ENCODE measurements at places on chromosomes 12 and 14. TPM values are rescaled to one million over a fixed set of nuclear protein-coding genes. Genes with fewer than 3 reads are reported as not detected.

GRCh38 chr12:119071638-119072231 lies 90.4 kb downstream of the SRRM4 start:
- DNase-seq: no peak

DNA sequence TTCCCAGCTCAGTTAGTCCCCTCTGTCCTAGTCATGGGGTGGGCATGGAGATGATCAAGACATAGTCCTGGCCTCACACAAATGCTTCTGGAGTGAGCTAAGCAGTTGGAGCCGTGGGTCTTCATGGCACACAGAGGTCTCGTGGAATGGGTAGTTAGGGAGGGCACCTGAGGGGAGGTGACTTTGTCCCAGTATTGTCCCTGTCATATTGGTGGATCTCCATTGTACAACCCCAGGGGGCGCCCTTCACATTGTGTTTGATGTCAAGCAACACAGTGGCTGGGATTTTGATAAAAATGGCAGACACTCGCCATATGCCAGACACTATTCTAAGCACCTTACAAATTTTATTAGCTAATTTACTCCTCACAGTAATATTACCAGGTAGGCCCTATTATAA lies 175.4 kb upstream of the LHX5 start:
- DNase-seq: no peak

The ACSM4 gene
- not detected for total RNA-seq

DNA sequence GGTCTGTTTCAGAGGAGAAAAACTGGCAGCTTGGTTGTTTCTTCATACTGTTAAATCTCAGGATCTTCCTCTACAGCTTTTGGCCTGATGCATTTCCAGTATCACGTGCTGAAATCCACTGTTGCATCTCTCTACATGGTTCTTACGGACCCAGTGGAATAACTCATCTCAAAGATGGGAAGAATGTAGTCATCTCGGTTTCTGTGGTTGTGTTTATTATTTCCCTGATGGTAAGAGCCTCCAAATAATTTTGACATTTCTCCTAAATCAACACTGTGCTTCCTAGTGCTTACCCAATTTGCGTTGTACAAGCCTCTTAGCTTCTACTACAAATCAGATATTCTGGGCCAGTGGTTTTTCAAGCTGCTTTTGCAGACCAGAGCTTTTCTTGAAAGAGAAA lies 812.8 kb downstream of the C12orf50 start:
- no peak for DNase-seq

GRCh38 chr12:18221726-18222125 lies 39.6 kb upstream of the PIK3C2G start:
- no peak for DNase-seq

- no peak for DNase-seq
These were observed 101.7 kb downstream of the CIT start for GRCh38 chr12:119775246-119775895.

DNA sequence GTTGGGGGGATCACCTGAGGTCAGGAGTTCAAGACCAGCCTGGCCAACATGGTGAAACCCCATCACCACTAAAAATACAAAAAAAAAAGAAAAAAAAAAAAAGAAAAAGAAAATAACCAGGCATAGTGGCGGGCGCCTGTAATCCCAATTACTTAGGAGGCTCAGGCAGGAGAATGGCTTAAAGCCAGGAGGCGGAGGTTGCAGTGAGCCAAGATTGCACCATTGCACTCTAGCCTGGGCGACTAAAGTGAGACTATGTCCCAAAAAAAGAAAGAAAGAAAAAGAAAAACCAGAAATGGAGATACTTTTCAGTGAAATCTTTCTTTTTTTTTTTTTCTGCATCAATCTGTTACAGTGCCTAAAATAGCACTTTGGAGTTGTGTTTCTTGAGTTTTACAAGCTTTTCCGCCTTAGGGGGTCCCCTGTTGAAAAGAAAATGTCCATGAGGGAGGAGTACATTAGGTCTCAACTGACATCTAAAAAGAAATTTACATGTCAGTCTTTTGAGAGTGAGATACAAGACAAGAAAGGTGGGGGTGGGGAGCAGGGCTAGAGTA lies 82.9 kb upstream of the VASH1 start:
- DNase-seq: no peak

The CELA1 gene
- 2.2 TPM for total RNA-seq

DNA sequence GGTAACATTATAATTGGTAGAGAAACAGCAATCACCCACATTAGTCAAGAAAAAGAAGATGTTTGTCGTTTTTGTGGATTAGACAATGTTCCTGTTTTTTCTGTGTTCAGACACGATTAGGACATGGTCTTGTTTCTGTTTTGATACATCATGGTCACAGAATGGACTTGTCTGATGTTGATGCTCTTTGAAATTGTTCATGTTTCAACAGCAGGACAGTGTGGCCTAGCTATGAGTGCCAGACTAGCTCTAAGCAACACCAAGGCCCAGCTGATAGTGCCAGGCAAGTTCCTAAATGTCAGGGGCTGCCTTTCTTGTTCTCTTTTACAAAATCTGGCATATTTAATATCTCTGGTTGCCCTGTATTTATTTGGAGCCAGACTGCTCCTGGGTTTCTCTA lies 40.9 kb upstream of the TOMM20L start:
- DNase-seq: no peak

DNA sequence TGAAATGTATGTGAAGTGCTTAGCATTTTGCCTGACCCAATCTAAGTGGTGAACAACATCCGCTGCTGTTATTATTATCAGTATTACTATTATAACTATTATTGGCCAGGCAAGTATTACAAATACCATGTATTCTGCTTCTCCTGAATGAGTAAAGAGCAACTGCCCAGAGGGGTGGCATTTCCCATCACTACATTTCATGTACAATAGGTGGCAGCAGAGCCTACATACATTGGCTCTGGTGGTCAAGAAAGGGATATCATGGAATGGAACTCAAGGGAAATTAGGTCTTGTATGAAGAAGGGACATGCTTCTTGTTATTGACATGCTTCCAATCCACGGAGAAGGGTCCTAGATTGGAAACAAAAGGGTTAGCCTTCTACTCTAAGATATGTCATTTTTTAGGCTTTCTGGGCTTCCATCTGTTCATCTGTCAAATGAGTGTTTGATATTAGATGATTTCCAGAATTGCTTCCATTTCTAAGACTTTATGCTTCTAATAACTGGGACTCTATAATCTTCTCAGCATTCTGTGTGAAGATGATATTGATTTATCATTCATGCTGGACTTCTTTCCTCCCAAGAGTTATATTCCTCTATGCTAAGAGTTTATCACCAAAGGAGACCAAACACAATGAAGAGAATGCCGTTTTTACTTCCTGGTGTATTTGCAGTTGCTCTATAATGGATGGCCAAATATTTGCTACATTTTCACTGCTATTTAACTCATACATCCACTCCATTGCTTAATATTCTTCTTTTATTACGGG lies 239.1 kb downstream of the SSPN start:
- DNase-seq: no peak

The OR11H7 gene
- total RNA-seq: not detected

GRCh38 chr14:64891173-64891838 lies 11.6 kb upstream of the SPTB start:
- DNase-seq: no peak

The VASH1 gene
- 4.8 TPM for total RNA-seq

- no peak for DNase-seq
These were observed 208.3 kb upstream of the HMGA2 start for GRCh38 chr12:65616022-65616421.

DNA sequence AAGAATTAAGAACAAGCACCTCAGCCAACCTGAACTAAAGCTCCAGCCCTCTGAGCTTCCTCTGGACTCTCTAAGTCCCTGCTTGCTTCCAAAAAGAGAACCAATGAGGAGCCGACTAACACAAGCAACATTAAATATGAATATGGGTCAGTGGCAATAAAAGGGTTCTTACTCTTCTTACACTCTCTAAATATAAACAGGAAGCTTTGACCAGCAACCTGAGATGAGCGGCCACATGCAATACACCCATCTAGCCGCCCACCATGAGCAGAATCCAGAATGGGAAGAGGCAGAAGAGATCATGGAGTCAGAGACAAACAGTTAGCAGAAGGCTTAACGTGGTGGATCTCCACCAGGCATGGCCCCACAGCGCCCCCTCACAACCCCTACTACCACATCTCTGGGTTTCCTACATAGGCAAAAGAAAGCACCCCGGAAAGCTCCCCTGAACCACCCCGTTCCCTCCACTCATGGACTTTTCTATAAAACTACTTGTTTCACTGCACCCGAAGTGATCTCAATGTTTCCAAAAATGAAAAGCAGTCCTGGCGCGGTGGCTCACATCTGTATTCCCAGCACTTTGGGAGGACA lies 59.4 kb downstream of the TTC7B start:
- no peak for DNase-seq

DNA sequence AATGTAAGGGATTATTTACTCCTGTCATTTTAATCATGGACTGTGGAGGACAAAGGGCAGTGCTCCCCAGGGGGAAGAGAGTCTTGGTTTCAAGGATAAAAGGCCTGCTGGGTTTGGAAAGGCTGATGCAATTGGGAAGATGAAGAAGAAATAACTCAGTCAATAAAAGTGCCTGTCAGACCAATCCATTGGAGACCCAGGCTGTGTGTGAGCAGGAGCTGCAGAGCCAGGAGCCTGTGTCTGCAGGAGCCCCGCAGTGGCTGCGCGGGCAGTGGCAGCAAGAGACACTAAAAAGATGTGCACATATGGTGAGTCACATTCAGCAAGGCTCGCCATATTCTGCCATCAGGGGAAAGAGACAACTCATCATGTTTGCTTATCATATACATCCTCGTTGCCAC lies 90.4 kb downstream of the CRACR2A start:
- no peak for DNase-seq

The CCDC38 gene
- 0.88 TPM for total RNA-seq

GRCh38 chr12:103676893-103677292 lies 89.8 kb downstream of the STAB2 start:
- no peak for DNase-seq

DNA sequence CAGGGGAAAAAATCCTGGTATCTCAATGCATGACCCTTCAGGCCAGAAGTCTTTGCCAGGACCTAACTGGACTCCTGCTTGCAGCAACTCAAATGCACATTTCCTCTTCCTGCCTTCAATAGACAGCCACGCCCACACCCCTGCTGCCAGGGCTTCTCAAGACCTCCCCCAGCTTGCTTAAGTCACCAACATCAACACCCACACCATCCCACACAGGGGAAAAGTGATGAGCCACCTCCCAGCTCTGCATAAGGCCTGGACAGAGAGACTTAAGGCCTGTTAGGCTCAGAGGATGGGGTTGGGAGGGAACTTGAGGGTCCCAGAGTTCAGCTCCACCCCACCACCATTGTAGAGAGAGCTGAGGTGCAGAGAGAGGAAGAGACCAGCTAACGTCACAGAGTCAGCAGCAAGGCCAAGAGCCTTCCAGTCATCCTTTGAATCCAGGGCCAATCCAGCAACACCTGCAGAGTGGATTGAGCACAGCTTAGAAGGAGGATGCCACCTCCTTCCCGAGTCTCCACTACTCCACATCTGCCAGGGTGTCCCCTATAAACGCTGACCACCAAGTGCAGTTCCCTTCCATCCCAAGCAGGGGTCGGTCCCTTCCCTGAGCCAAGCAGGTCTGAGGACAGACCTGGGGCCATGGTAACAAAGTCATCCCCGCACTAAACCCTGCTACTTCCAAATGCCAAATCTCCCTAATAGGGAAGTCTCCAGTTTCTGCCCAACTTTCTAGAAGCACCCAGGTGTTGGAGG lies 50.0 kb downstream of the KDM2B start:
- DNase-seq: peak; percentile 67

GRCh38 chr14:100010679-100011078 lies 54.5 kb upstream of the EVL start:
- DNase-seq: no peak

DNA sequence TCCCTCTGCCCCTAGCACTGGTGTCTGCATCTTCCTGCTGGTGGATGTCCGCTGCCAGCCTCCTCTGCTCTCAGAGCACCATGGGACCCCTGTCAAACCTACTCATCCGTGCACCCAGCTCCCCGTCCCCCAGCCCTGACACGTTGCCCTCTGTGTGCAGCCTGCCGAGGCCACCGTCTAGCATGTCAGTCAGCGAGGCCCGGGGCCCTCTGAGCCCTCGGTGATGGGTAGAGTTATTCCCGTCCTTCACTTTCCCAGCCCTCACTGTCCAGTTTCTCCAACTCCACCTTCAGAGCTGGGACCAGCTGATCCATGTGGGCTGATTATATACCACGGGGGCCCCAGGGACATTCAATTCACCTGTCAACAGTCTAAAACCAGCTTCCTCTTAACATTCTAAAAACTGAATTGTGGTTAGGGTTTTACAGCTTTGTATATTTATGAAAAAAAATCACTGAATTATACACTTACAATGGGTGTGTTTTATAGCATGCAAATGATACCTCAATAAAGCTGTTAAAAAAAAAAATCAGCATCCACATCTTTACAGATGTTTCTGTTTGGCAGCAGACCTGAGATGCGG lies 61.3 kb downstream of the CCDC88C start:
- no peak for DNase-seq

GRCh38 chr12:107026806-107027635 lies 40.1 kb upstream of the MTERF2 start:
- no peak for DNase-seq

- DNase-seq: no peak
These were observed 80.0 kb downstream of the PRIMA1 start for GRCh38 chr14:93708311-93708734.

DNA sequence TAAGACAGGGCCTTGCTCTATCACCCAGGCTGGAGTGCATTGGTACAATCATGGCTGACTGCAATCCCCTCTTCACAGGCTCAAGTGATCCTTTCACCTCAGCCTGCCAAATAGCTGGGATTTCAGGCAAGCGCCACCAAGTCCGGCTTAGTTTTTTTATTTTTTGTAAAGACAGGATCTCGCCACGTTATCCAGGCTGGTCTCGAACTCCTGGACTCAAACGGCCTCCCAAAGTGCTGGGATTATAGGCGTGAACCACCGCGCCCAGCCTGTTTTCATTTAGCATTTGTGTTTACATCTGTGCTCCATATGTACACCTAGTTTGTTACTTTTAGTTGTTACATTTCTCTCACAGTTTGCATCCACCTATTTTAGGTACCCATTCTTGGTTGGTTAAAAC lies 32.5 kb upstream of the LIMA1 start:
- DNase-seq: no peak

DNA sequence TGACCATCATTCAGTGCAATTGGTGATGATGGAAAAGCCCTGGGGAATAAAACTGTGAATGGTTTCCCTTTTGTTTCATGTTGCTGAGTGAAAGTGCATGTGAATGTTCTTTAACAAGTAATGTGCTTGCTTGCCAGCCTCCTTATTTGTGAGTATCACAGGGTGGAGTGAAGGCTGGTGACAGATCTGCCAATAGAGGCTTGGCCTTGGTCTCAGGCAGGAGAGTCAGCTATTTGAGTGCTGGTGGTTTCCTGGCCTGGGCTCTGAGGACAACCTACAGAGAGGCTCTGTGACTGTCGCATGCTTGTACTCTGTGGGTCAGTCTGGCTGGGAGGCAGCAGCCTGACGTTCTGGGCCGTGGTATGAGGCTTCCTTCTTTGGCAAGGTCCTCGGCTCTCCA lies 20.7 kb downstream of the KRT85 start:
- no peak for DNase-seq

The INHBC gene
- total RNA-seq: 0.19 TPM

The KRT2 gene
- 0.77 TPM for total RNA-seq
